ENCODE measurements at places on chromosomes 11 and 22.

- no peak for DNase-seq
Observed at GRCh38 chr11:38948392-38948791, 2350.4 kb upstream of the RAG2 start.

DNA sequence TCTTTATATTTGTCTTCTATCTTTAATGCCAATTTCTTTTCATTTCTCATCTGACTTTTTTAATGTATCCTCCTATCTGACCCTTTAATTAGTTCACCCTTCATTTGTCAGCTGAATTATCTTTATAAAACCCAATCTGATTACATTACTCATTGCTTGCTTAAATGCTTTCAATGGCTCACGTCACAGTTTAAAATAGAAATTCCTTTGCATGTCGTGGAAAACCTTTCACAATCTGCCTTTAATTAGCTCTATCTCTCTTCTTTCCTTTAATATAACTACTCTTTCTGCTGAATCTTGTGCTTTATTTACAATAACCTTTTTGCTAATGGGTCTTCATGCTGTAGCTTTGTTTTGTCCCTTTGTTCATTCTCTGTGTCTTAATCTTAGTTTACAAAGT is 125.7 kb downstream of the DYNC2H1 start:
- DNase-seq, result no peak

DNA sequence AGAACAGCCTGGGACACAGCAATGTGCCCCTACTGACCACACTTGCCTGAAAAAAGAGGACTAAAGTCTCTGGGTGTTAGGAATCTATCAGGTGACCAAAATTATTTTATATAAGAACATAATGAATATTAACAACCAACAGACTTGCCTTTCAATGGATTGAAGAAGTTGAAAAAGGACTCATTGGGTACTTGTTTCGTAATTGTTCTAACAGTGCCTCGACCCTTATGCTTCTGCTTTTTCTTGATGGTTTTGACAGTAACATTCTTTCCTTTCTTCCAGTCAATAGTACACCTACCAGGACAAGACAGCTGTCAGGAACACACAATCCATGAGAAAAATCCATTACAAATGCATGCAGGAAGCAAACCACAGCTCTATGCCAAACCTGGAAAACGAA is 29.0 kb upstream of the PHLDA2 start:
- no peak for DNase-seq

GRCh38 chr11:132058211-132058772 is 687.9 kb downstream of the NTM start:
- peak; percentile 54 for DNase-seq

- no peak for DNase-seq
Observed at GRCh38 chr11:26621132-26621531, 49.1 kb upstream of the MUC15 start.

DNA sequence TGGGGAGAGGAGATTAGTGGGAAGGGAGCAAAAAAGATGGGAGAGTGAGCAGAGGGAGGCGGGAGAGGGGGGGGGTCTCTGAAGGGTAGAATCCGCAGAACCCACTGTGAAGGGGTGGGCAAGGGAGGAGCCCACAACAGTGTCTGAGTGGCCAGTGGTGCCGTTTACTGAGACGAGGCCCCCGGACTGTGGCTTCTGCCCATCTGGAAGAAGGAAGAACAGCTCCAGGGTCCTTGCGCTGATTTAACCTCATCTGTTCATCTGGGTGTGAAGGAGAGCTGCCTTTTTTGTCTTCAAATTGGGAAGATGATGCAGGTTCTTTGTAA is 45.7 kb upstream of the ANO1 start:
- DNase-seq, result no peak

GRCh38 chr11:3162410-3163240 is 2.5 kb downstream of the OSBPL5 start:
- DNase-seq, result no peak

DNA sequence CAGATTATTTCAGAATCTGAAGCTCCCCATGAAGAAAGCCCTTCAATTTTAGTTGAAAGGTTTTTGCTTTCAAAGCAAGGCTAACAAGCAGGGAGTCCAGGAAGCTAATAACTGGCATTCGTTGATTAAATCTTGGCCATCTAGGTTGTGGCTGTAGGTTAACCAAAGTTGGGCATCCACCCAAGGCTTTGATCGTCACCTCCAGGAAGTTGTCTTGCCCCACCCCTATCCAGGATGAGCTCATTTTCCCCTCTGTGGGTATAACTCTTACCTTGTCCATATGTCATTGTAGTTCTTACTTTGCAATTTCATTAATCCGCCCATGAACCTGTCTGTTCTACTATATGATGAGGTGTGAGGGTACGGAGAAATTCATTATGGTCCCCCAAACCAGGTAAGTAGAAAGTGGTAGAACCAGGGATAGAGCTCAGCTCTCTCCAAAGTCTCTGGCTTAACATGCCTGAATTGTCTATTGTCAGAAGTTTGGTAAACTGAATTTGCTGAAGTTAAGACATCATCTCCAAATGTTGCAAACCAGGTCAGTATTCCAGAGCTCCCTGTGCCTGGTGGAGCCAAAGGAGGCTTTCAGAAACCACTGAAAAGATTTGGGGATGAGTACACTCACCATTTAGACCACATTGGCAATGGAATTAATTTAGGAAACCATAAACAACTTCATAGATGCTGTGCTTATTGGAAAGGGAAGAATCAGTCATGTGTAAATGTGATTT is 97.1 kb downstream of the CD44 start:
- no peak for DNase-seq

- DNase-seq, result no peak
Observed at GRCh38 chr11:64864135-64864472, 14.3 kb downstream of the EHD1 start.

- no peak for DNase-seq
Observed at GRCh38 chr11:76566811-76567210, 103.7 kb downstream of the LRRC32 start.

DNA sequence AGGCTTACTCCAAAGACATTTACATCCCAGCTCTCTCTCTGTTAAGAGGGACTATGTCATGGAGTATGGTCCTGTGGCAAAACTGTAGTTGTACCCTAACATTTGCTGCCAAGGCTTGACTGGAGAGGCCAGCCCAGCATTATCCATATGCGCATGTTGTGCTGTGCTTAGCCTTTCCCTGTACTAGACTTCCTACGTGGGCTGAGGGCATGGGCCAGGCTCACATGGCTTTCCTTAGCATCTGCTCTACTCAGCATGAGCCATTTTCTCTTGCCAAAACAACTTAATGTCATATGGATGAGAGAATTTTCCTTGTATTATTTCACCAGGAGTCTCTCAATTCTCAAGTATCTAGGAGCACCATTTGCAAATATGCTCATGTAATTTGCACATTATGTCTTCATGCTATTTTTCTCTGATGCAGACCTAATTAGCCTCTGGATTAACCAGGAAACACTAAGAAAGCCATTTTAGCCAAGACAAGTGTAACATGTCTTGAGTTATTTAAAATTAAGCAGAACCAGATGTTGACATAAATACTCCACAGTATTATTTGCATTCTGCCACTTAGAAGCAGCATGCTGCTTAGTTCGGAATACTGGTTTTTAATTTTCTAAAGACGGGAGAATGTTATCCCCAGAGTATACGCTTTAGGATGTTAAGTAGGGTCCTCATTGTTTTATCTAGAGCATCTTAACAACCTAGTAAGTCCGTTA is 71.7 kb upstream of the FAR1 start:
- DNase-seq, result no peak

Measured in bone marrow (tissue), 2 donors.